ENCODE measurements at places on chromosomes 1 and 21.

DNA sequence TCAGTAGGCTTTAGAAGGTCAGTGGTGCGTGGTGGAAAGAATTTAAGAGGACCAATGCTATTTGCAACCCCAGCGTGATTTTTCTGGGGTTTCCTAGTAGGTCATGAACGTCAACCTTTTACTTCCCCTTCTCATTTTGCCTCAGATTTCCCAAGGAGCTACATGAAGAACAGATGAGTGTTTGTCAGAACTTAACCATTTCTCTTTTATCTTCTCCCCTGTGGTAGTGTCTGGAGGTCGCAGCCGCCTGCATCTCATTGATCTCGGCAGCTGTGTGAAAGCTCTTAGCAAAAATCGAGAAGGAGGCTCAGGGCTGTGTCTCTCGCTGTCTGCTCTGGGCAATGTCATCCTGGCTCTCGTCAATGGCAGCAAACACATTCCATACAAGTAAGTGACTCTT, 491.1 kb downstream of the KIF26B start:
- no peak for DNase-seq

- no peak for DNase-seq
Measured at GRCh38 chr1:107559881-107560280, 405.1 kb downstream of the VAV3 start.

GRCh38 chr1:216665406-216665805, 57.8 kb downstream of the ESRRG start:
- no peak for DNase-seq

GRCh38 chr1:37244083-37244480, 209.8 kb upstream of the GRIK3 start:
- no peak for DNase-seq

DNA sequence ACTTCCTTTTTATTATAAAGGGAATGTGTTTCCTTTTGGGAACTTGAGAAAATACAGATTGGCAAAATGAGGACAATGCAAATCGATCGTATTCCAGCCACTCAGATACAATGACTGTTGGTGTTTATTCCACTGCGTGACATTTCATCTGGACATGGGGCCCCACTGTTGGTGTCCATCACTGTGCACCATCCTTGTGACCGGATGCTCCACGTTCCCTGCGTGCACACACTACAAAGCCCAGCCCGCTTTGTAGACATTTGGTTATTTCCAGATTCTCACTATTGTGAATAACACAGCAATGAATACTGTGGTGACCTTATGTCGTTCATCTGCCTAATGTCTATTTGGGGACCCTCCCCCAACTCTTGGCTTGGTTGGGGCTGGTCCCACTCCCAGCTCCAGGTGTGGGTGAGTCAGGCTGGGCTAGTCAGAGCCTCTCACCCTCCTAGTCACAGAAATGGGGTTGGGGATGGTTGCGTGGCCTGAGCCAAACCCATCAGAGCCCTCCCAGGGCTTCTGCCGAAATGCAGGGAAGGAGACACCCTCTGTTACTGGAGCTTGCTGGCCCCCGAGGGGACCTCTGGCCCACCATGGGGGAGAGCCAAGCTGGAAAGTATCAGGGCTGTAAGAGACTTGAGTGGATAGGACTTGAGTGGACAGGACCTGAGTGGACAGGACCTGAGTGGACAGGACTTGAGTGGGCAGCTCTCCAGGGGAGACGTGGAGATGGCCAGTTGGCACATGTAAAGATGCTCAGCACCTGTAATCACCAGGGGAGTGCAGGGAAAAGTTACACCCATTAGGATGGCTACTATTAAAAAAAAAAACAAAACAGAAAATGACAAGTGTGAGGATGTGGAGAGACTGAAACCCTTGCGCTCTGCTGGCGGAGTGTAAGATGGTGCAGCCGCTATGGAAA, 57.1 kb upstream of the ADARB1 start:
- DNase-seq = no peak

GRCh38 chr21:35275776-35276175, 226.7 kb upstream of the RUNX1 start:
- no peak for DNase-seq

- DNase-seq = no peak
Measured at GRCh38 chr1:112686417-112686816, 12.0 kb downstream of the MOV10 start.

DNA sequence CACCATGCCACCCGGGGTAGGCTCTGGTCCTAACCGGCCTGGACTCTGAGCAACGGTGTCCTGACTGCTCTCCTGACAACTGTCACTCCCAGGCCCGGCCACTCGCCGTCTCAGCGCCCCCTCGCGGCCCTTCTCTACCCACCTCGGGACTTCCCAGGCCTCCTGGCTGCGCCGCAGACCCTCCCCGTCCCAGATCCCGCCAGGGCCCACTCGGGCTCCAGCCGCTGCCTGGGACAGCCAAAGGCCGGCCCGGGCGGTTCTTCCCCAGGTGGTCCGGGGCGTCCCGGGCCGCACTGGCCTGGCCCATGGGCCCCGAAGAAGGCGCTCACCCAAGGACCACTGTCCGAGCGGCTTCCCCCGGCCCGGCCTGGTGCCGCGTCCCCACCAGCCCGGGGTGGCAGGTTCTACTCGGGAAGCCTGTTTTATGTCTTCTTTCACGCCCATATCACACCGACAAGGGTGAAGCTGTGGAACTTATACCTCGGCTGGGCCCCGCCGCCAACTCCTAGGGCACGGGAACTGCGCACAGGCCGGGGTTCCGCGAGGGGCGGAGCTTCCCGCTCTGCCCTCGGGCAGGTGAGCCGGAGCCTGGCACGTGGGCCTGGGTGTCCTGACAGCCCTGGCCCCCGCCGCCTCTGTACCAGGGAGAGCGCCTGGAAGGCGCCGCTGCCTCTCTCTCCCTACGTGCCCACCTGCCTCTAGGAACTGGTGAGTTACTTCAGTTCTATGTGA, 138.3 kb downstream of the TTLL7 start:
- peak; percentile 6 for DNase-seq

- DNase-seq = no peak
Measured at GRCh38 chr1:210378736-210379135, 50.0 kb downstream of the HHAT start.

GRCh38 chr1:199685369-199685768, 342.1 kb upstream of the NR5A2 start:
- DNase-seq = no peak

DNA sequence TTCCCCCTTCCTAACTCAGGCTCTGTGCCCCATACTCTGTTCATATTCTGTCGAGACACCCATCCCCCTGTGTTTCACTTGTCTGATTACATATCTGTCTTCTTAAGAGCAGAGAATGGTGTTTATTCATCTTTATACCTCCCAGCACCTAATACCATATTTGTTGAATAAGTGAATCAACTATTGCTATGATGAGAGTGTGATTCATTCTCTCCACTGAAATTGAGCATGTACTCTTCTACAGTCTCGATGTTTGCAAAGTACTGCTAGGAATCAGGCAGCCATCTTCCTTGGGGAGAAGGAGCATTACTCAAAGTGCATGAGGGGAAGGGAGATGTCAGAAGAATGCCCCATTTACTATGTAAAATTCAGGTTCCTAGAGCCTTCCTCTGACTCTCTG, 27.0 kb downstream of the TBX15 start:
- no peak for DNase-seq

DNA sequence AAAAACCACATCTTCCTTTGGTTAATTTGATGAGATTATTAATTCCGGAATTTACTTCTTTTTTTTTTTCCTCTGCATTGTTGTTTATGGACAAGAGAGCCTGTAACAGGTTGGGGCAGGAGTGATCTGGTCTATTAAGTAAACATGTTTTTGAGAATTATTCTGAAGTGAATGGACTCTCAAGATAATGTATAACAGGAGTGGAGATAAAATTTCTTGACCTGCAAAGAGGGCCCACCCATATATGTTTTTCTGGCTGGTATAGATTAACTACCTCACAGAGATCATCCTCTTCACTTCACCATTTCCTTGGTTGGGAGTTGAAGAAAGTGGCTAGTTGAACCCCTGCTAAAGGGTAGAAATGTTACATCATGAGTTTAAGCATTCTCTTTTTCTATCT, 10.7 kb downstream of the DDI2 start:
- DNase-seq = no peak

GRCh38 chr21:40850071-40850470, 3.1 kb upstream of the DSCAM start:
- no peak for DNase-seq

GRCh38 chr1:193827516-193827915, 641.1 kb upstream of the B3GALT2 start:
- DNase-seq = no peak

- DNase-seq = no peak
Measured at GRCh38 chr21:44931501-44932407, 8.1 kb upstream of the SLX9 start.

GRCh38 chr1:2823921-2824610, 22.6 kb upstream of the TTC34 start:
- no peak for DNase-seq

DNA sequence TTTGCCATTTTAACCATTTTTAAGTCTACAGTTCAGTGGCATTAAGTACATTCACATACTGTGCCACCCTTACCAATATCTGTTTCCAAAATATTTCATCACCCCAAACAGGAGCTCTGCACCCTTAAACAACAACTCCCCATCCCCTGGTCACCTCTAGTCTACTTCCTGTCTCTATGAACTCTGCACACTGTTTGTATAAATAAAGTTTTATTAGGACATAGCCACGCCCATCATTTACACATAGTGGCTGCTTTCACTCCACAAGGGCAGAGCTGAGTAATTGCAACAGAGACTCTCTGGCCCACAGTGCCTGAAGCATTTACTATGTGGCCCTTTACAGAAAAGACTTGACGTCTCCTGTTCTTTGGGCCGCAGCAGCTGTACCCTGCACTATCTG, 30.1 kb downstream of the KCNAB2 start:
- DNase-seq = no peak

- no peak for DNase-seq
Measured at GRCh38 chr1:30613188-30613587, 110.2 kb downstream of the MATN1 start.

DNA sequence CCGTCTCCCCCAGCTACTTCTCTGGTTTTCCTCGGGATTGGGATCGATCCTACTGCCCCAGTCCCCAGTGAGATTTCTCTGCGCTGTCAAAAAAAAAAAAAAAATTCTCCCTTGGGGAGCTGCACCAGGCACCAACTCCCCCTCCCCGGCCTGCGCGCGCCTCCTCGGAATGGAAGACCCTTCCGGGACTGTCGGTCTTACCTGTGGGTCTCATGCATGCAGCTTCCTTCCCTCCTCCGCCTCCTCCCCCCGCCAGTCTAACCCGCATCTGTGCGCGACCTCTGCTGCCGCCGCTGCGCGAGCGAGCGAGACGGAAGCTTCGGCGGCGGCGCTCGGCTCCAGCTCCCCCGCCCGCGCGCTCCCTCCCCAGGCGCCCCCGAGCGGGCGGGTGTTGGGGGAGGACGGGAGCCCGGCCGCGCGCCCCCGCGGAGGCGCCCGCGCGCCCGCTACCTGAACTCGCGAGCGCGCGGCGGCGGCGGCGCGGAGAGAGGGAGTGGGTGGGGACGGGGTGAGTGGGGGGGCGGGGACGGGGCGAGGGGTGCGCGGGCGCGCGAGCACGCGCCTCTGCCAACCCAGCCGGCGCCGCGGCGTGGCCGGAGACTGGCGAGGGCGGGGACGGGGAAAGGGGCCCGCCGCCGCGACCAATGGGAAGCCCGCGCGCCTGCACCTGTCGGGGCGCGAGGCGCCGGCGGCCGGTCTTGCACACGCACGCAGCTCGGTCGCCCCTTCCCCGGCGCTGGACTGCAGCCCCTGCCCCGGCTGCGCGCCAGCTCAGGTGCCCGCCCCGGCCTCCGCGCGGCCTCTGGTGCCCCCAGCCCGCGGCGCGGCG, at the start of gene SUSD4:
TSS of gene SUSD4 (minus strand) at position 321 of the 829 bp plus-strand sequence. CDS start 751 bp downstream, outside the sequence.
- DNase-seq = peak; percentile 48

- DNase-seq = no peak
Measured at GRCh38 chr21:37266515-37267221, 466 bp downstream of the VPS26C start.

DNA sequence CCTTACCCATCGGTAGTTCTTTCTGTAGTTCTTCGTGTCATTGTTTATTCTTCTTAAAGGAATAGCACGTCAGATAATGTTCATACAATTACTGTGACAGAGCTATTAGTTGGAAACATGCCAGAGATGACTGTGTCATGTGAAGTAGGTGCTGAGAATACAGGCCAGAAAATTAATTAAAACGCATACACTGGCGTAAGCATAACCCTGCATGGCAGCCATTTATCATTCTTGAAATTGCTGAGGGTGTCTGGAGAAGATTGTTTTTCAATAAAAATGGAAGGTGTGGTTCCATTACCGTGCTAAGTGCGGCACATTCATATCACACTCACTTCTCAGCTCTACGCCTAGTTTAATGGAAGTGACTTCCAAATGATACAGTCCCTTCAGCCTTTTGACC, 7.8 kb downstream of the ETS2 start:
- no peak for DNase-seq

DNA sequence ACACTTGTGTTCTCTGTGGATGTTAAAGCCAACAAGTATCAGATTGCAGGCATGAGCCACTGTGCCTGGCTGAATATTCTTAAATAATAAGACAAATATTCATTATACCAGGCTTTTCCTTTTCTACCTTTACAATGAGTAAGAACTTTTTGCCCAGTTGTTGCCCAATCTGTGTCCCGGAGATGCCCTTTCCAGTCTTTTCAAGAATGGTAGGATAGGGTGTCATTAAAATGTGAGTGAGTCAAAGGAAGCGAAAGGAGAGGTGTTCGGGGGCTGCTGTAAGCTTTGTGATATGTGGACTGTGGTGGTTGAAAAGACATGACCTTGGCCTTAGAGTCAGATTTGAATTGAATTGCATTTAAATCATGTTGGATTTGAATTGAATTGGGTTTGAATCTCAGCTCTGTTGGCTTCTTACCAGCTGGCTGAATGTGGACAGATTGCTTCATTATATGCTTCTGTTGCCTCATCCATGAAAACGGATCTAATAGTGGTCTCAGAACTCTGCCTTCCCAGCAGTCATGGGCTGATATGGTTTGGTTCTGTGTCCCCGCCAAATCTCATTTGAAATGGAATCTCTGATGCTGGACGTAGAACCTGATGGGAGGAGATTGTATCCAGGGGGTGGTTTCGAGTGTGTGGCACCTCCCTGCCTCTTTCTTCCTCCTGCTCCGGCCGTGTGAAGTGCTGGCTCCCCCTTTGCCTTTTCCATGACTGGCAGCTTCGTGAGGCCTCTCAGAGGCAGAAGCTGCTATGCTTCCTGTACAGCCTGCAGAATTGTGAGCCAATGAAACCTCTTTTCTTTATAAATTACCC, 22.7 kb upstream of the AADACL3 start:
- DNase-seq = no peak
